AML-193 (cell line): ENCODE measurements at places on chromosomes 2 and 18.

GRCh38 chr18:56067214-56067894, 479.4 kb upstream of the TCF4 start:
- no peak for DNase-seq

GRCh38 chr2:24421668-24422067, 61.3 kb upstream of the ITSN2 start:
- peak; percentile 61 for DNase-seq

DNA sequence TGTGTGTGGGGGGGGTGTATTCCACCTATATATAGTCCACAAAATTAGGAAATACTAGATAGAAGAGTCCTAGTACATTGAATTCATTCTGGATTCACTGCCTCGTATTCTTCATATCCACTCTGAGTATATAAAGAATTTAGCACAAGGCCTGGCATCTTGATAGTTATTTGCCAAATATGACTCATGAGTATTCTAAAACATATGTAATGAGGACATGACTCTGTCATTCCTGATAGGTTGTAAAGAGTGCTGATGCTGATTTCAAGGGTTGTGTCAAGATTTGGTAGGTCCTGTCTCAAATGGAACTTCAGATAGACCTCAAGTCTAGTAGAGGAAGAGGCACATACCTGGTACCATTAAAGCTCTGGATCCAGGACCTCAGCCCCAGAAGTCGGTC, 173.4 kb upstream of the BOD1L2 start:
- DNase-seq, result no peak

DNA sequence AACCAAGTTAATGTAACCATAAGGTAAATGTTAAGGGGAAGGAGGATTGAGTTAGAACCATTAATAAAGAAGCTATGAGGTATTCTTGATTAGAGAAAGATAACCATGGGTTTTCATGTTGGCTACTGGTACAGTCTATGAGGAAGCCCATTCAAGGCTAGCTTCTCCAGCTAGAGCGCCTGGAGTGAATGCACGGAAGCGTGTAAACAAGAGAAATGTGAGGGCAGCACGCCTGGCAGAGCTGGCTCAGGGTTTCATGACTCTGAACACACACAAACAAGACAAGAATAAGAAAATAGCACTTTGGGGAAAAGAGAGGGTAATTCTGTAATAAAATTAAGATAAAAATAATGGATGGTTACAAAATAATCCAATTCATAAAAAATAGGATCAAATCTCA, 255.3 kb downstream of the PDE11A start:
- no peak for DNase-seq

DNA sequence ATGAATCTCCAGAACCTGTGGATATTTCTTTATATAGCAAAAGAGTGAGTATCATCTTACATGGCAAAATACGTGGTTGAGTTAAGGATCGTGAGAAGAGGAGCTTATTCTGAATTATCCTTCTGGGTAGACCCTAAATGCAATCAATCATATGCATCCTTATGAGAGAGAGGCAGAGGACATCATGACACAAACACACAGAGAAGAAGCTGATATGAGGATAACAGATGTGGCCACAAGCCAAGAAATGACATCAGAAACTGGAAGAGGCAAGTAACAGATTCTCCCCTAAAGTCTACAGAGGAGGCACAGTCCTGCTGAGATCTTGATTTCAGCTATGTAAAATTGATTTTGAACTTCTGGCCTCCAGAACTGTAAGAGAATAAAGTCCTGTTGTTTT, 730.2 kb upstream of the ZNF804A start:
- no peak for DNase-seq

- no peak for DNase-seq
Measured at GRCh38 chr2:111716905-111717775, 166.9 kb downstream of the ANAPC1 start.
